Jurkat, Clone E6-1 (cell line): ENCODE measurements at places on chromosomes 3 and 15.

DNA sequence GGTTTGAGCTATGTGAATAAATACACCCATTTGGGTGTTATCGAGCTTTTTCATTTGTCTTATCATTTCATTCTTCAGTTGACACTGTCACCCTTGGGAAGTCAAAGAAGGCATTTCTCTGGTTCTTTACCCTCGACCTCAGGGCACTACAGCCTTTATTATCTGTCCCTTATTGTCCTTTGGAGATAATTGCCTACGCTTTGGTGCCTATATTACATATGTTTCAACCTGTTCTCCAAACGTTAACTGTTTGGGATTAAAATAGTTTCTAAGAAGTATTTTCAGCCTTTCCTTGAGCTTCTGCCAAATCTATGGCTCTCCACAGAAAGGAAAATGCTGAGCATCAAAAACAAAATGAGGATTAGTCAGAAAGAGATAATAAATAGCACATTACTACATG, 395.4 kb upstream of the ADAMTS9 start:
- DNase-seq = no peak

DNA sequence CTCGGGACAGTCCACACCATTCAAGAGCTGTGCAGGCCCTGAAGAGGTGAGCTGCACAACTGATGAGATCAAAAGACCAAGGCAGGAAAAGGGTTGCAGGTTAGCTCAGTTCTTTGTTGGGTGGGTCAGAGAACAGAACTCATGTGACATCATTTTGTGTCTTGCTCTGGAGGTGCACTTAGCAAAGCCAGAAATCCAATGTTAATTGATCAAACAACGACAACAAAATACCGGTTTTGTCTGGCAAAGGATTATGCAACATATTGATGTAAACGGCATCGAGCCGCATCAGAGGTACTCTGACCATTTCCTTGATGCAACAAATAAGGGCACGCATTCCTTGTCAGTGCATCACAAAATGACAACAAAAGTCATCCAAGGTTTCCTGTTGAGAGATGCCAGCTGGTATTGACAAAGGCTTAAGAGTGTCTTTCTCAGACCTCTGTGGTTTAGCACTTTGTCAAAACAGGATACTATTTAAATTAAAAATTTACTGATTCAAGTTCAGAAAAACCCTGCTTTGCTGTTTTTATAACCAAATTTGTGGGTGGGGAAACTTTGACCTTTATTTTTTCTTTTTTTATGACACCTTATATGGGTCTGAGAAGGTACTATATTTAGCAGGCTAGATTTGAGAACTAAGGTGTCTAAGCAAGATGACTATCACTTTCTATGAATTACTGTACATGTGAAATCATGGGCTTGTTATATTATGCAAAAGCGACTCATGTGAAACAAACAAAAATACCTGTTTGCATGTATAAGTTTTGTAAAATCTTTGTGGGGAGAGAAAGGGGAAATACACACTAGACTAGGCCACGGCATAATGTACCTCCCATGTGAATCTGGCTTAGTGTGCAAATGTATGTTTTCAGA, 496.1 kb downstream of the FOXP1 start:
- DNase-seq = no peak

DNA sequence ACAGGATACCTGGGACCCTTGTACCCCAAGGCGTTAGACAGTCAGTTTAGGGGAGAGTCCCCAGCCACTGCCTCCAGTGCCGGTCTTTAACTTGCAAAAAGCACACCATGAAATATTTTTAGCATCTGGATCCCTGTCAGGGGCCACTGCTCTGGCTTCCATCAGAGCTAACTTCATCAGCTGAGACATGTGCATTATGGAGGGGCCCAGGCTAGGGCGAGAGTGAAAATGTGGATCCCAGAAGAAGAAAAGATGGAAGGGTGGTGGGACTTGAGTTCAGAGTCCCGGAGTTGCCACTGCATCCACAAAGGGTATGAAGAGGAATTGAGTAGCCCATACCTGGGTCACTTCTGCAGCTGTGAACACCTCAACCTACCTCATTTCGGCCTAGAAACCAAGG, 23.5 kb upstream of the SPATA12 start:
- DNase-seq = no peak

DNA sequence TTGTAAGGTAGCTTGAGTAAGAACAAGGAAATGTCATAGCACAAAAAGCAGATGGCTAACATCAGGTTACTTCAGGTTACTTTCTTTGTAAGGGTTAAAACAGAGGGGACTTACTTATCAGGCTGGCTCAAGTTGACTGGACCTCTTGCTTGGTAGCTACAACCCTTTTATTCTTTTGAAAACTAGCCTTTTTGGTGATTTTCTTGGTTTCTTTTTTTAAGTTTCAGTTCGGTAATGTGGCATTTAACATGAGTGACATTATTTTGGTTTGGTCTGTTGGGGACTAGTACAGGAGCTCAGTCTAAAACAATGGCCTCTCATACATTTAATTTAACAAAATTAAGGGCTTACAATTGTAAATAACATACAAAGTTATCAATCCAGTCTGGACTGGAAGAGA, 621.4 kb downstream of the OTOL1 start:
- no peak for DNase-seq

DNA sequence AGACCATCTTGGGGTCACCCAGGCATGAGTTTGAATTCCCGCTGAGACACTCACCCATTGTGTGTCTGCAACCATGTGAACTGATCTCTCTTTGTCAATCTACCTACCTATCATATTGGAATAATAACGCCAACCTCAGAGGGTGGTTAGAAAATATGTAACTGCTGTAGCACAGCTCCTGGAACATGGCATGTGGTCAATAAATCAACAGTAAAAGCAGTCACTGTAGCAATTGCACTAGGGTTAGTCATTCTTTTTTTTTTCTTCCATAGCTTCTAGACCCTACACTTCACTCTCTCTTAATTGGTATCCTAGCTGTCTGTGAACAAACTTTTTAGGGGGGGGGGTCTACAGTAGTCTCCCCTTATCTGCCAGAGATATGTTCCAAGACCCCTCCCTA, 64.2 kb upstream of the SLCO2A1 start:
- no peak for DNase-seq

DNA sequence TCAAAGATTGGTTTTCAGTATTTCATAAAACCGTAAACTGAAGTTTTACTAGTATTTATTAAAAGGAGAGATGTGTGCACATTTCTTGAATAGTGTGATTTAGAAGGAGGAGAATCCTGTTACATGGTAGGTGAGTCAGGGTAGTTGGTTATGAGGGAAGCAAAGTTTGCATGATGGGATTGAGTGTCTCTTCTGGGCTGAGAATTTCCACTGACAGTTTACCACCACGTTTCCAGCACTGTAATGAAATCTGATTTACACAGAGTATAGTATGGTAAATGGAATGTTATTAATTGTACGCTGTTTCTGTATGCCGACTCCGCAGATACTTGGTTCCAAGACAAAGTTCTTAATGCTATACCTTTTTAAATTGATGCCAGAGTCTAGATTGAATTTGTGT, 1.6 kb downstream of the NECTIN3 start:
- no peak for DNase-seq

GRCh38 chr3:138542977-138543376, 51.1 kb downstream of the CEP70 start:
- no peak for DNase-seq

DNA sequence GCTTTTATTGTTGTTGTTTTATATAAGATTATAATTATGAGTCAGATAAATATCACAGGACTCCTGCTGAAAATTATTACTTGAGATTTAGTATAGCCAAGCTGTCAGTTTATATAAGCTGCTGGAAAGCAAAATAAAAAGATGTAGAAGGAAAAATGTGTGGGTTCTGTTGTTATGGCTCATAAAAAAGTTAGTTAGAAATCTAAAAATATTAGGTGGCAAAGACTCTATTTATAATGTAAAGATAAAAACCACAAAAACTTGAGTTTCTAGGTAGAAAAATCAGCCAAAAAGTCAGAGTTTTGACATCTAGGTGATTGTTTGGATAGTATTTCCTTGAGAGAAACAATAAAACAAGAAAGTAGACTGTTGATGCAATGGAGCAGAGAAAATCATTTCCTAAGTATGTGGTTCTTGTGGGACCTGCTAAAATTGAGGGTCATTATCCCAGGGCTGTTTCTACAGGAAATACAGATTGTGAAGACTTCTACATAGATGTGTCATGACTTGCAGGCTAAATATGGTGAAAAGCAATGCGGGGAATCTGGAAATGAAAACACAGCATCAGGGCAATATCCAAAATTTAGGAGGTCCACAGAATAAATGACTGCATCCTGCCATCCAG, 1109.6 kb upstream of the CADM2 start:
- no peak for DNase-seq
